Osteoblast (primary cell): ENCODE measurements at places on chromosomes 5 and 9. TPM values are rescaled to one million over a fixed set of nuclear protein-coding genes. Genes with fewer than 3 reads are reported as not detected.
A peak's percentile ranks its signal among the peaks of the same experiment; 100 is the strongest.

DNA sequence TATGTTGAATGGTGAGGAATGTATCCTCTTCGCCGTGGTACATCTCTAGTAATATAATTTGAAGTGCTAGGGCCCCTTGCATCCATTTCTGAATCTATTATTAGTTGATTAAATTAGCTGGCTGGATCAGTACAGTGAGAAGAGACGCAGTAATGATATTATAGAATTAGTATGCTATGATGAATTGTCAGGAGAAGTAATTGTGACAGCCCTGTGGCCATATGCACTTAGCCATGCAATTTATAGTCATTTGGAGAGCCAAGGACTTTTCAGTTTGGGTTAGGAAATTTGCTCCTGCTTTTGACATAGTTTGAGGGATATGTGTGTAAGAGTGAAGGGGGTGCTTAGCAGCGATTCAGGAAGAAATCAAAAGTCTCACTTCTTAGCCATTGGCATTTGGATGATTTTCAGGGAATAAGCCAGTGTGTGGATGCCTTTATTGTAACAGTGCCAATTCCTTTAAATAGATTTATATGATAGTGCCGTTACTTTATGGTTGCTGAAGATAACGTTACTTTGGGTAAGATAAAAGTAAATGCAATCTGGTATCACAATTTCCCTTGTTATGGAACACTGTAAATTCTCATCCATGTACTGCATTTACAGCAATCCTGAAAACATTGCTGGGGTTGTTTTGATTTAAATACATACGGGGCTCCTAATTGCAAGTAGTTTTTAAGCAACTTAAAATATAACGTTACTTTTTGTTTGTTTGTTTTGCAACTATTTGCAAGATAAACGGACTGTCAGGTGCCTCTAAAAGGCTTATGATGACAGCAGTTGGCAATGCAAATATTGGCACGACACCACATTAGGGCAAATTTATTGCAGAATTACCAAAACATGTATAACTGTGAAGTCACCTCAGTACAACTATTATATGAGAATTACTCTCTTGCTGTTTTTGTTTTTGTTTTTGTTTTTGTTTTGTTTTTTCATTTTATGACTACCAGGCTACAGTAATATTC lies 875.4 kb upstream of the WWC1 start:
- no peak for DNase-seq

DNA sequence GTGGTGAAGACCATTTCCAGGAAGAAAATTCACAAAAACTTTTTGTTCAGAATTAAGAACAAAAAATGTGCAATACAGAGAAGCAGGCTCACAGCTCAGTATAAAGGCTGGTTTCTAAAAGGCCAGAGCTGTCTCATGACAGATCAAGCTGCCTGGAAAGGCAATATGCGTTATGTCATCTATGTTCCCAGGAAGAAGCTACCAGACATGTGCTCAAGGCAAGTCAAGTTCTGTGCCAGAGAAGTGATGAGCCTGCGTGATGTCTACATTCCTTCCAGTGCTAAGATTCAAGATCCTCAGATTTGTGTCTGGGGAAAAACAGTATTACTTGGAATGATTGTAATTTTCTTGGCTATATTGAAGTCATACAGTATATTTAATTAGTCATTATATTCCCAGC lies 104.3 kb downstream of the PDE4D start:
- DNase-seq = no peak

DNA sequence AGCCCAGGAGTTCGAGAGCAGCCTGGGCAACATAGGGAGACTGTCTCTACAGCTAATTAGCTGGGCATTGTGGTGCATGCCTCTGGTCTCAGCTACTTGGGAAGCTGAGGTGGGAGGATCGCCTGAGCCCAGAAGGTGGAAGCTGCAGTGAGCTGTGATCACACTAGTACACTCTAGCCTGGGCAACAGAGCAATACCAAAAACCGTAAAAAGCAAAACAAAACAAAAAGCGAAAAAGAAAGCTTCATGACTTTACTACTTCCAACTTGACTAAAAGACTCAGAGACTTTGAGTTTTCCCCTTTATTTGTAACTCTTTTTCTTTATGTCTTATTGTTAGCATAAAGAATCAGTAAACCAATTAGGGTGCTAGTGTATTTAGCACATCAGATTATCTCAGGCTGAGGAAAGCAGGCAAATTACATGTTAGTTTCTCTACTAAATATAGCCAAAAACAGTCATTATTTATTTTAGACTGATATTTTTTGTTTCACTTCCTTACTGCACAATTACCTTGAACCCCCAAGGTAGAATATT lies 5.4 kb downstream of the RAD17 start:
- no peak for DNase-seq

DNA sequence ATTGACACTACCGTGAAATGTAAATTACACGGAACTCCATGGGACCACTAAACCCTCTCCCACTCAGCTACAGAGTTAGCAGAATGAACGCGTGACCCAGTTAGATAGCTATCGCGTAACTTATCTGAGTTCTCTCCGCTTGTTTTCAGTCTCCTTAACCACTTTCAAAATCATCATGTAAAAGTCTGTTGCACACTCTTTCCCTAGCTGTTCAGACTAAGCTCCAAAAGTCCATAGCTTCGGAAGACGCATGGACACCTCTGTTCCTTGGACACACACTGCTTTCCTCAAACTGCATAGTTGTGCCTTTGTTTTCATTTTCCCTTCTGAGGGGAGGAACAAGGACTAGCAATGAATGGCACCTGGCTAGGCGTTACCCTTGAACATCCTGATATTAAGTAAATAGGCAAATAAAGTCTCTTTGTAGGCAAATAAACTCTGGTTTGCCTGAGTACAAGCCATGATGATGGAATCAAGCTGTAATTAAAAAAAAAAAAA lies 83.3 kb downstream of the DAPK1 start:
- DNase-seq = no peak

GRCh38 chr5:57834829-57835608 lies 352.4 kb upstream of the ACTBL2 start:
- peak; percentile 13 for DNase-seq

DNA sequence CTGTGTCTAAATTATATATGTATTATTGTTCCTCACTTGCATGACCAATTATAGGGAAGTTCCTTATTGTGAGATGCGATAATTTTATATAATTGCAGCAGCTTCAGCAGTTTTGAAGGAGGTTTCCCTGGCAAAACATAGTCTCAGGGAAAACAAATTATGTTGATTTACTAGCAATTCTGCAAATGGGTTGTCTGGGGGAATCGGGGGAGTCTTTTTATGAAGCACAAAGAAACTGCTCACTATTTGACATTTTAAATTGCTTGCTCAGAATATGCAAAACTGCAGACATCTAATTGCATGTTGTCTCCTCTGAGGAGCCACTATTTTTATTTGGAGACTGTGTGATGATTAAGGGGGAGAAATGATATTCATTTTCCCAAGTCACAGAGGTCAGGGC lies 361.6 kb downstream of the YTHDC2 start:
- DNase-seq = no peak

DNA sequence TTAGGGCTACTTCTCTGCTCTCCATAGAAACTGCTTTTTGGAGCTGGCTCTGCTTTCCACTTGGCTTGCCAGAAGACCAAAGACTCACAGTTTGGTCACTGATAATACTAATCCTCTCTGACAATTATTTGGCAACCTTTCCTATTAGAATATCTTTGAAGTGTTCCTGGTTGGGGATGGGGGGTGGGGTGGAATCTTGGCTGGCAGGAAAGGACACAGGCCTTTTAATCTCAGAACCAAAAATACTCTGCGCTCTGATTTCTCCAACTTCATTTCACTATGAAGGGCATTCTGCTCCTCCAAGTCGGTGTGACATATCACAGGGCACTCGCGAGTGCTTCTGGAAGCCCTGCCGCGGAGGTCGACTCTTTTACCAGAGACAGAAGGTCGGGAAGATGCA lies 1329.0 kb upstream of the WWC1 start:
- DNase-seq = no peak

- DNase-seq = no peak
Measured at GRCh38 chr5:67196537-67197059, at the start of gene CD180. Gene CD180 (minus strand): TSS chr5:67196799. CDS start chr5:67196641, 158 bp downstream.

GRCh38 chr5:137714946-137715345 lies 20.9 kb downstream of the KLHL3 start:
- peak; percentile 56 for DNase-seq

- no peak for DNase-seq
Measured at GRCh38 chr5:119255571-119256356, 100.1 kb upstream of the TNFAIP8 start.

Gene RNF224
- under 0.01 TPM in 1 of 2 replicates, not detected in the other for total RNA-seq

Gene PCDHB12
- 0.59 and 0.72 TPM in 2 replicates for total RNA-seq

Gene F2RL2
- 1.1 and 1.5 TPM in 2 replicates for total RNA-seq
